CD4-positive, alpha-beta T cell treated with Interleukin-6 at 100 ng/mL for 8 hours (primary cell): ENCODE measurements at places on chromosomes 1 and 21.

- no peak for DNase-seq
These were observed 150.9 kb upstream of the JUN start for GRCh38 chr1:58934706-58935105.

- no peak for DNase-seq
These were observed 33.8 kb downstream of the PRSS38 start for GRCh38 chr1:227849251-227849650.

DNA sequence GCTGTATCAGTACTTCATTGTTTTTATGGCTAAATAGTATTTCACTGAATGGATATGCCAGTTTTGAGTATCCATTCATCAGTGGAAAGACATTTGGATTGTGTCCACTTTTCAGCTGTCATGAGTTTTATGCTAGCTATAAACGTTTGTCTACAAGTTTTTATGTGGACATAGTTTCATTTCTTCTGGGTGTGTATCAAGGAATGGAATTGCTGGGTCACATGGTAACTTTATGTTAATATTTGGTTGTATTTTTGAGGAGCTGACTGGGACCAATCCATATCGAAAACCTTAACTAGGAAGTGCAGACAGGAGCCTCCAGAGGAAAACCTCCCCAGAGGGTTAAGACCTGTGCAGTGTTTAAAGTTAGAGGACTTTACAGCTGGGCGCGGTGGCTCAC is 31.8 kb upstream of the DISC1 start:
- no peak for DNase-seq

- no peak for DNase-seq
These were observed 271.5 kb upstream of the GREM2 start for GRCh38 chr1:240883490-240883889.
